ENCODE measurements at places on chromosomes 2 and 18.

- peak; percentile 19 for DNase-seq
These were observed 787 bp upstream of the TBR1 start for GRCh38 chr2:161415034-161415986.

- DNase-seq = no peak
These were observed 25.7 kb upstream of the ACAA2 start for GRCh38 chr18:49839012-49839411.

DNA sequence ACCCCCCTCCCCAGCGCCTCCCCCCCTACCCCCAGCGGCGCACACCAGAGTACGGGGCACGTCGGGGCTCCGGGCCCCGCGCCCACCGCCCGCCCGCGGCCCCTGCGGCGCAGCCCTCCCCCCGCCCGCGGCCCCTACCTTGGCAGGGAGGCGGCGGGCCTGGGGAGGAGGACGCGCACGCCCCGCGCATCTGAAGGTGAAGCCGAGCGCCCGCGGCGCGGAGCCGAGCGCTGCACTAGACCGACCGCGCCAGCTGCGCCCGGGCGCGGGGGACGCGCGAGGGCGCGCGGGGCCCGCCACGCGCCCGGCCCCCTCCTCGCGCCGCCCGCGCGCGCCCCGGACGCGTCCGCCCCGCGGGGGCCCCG lies at the start of gene ZNF516:
Gene ZNF516, minus strand, starts transcription at position 237 of the 365 bp plus-strand sequence. CDS start 52,188 bp downstream, outside the sequence.
- peak; percentile 40 for DNase-seq

GRCh38 chr2:17101091-17101490 lies 417.1 kb downstream of the RAD51AP2 start:
- no peak for DNase-seq

DNA sequence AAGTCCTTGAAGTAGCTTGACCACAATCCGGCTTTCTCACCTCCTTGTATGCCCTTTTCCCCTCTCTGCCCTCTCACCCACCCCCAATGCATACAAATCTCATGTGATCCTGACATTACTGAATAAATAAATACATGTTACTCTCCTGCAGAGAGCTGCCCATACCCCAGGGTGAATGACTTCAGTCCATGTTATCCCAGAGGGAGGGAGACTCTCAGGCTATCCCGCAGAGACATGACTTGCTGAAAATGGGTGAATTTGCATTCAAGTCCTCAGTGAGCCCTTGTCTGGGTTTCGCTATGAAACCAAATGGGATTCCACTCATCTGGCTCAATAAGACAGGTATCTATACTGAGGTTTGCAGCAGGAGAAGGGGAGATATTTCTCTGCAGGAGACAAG lies 168.5 kb downstream of the FHOD3 start:
- DNase-seq = no peak

GRCh38 chr2:122029945-122030344 lies 274.5 kb downstream of the TSN start:
- DNase-seq = no peak

GRCh38 chr18:44701227-44701626 lies 20.5 kb downstream of the SETBP1 start:
- no peak for DNase-seq

GRCh38 chr18:9658087-9658641 lies 43.8 kb upstream of the PPP4R1 start:
- DNase-seq = no peak

- no peak for DNase-seq
These were observed 156.4 kb downstream of the IKZF2 start for GRCh38 chr2:212994976-212995375.

- no peak for DNase-seq
These were observed 687.8 kb downstream of the SLC4A3 start for GRCh38 chr2:220315098-220315823.

GRCh38 chr2:30257266-30258214 lies 26.2 kb downstream of the LBH start:
- DNase-seq = no peak

DNA sequence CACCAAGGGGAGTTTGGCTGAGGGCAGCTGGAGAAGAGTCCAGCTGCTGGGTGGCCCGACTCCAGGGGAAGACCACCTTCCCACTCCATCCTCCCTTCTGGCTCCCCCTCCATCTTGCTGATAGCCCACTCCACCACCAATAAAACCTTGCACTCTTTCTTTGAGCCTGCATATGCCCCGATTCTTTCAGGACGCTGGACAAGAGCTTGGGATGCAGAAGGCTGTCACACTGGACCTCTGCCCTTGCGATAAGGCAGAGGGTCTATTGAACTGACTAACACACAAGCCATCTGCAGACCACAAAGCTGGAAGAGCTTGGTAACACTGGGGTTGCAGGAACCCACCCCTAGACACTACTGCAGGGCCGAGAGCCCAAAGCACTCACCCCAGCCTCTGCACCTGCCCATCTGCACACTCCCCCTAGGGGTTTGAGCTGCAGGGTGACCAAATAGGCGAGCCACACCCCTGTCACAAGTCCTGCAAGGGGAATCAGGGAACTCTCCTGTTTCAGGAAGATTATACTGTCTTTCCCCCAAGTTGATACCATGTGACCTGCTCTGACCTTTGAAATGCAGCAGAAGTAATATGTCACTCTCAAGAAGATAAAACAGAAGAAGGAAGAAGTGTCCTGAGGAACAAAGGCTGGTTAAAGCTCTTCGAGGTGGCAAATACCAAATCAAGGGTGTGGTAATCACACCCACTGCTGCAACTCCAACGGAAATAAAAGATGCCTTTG lies 70.5 kb downstream of the SMAD4 start:
- DNase-seq = no peak

GRCh38 chr18:24586662-24587360 lies 126.4 kb downstream of the HRH4 start:
- no peak for DNase-seq

- no peak for DNase-seq
These were observed 55.9 kb downstream of the SMAD7 start for GRCh38 chr18:48894799-48895346.

- no peak for DNase-seq
These were observed 26.1 kb upstream of the MMADHC start for GRCh38 chr2:149613704-149614103.

DNA sequence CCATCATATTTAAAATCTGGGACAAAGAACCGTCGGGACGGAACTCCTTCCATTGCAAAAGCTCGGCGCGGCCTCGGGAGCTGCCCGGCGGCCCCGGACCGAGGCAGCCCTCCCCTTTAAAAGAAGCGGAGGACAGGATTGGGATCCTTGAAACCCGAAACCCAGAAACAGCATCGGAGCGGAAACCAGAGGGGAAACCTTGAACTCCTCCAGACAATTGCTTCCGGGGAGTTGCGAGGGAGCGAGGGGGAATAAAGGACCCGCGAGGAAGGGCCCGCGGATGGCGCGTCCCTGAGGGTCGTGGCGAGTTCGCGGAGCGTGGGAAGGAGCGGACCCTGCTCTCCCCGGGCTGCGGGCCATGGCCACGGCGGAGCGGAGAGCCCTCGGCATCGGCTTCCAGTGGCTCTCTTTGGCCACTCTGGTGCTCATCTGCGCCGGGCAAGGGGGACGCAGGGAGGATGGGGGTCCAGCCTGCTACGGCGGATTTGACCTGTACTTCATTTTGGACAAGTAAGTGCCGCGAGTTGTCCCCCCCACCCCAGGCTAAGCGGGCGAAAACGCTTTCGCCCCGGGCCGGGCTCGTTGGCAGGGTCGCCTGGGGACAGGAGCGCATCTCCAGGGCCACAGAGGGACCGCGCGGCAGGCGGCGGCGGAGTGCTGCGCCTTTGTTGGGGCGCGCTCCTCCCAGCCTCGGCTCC lies at the start of gene ANTXR1:
Gene ANTXR1, plus strand, starts transcription at position 38 of the 698 bp plus-strand sequence. Its CDS starts 321 bp downstream, at position 359.
- DNase-seq = no peak

DNA sequence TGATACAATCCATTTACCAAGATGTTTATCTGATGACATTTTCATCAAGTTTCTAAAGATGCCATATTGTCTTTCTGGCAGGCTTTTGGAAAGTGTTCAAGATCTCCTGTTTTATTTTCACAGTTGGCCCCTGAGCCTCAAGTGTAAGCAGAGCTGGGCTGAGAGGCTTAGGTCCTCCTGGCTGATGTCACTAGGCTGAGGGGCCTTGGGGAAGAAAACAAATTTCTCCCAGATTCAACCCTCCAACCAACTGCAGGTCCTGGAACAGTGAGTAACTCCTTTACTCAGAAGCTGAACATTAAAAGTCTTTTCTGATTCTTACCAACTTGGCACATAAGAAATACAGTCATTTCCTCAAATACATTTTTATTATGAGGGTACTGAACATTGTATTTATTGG lies 14.9 kb upstream of the IL1RL1 start:
- DNase-seq = no peak

DNA sequence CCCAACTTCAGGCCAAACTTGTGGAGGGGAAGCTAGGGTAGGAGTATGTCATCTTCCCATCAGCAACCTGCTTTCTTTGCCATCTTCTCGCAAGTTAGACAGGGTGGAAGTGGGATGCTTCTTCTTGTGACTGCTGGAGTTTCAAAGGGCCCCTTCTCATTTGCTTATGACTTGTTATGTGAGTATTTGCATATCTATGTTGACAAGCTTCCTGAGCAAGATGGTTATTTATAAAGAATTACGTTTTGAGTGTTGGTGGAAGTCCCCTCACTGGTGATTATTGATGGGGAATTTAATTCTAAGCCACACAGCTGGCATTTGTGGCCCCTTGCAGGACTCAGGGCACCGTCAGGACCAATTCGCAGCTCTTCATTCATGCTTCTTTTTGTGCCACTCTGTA lies 791.0 kb downstream of the LRRTM4 start:
- no peak for DNase-seq

- no peak for DNase-seq
These were observed 20.9 kb upstream of the RPRD1A start for GRCh38 chr18:36088256-36088655.

DNA sequence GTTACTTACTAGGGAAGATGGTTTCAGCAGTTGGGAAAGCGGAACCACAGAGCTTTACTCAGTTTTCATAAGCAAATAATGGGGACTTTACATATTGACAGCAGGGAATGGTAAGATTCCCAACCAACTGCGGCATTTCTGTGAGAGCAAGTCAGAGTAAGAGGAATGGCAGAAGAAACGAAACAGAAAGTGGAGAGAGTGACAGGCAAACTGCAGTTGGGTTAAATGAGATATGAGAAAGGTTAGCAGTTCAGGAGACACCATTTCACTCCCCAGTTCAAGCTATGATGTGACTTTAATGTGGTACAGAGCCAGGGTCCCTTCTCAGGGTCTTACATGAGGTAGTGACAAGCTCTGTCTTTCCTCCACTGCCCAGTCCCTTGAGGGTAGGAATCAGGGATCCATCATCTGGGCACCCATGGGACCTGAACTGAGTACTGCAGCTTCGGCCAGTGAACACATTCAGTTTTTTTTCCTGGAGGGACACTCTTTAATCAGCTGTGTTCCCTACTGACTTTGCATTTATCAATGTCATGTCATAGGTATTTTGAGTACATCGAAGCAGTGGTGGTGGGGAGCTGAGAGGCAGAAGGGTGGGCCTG lies 33.0 kb upstream of the GREB1 start:
- no peak for DNase-seq

DNA sequence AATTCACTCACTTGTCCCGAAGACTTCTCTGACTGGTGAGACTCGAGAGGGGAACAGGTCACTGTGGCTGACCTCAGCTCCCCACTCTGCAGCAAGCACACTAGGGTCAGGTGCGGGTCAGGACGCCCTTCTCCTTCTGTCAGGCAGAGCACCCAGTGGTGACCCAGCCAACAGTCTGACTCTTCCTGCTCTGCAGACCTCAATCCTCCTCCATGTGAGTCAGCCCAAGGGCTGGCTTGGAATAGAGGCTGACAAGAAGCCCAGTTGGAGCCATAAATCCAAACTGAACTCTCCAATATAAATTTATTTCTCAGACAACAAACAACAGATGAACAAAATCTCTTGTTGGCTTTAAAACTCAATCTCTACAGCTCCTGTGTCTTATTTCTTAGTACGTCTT lies 253.1 kb downstream of the SH3BP4 start:
- no peak for DNase-seq

GRCh38 chr2:159010340-159010739 lies 41.9 kb downstream of the TANC1 start:
- DNase-seq = no peak

DNA sequence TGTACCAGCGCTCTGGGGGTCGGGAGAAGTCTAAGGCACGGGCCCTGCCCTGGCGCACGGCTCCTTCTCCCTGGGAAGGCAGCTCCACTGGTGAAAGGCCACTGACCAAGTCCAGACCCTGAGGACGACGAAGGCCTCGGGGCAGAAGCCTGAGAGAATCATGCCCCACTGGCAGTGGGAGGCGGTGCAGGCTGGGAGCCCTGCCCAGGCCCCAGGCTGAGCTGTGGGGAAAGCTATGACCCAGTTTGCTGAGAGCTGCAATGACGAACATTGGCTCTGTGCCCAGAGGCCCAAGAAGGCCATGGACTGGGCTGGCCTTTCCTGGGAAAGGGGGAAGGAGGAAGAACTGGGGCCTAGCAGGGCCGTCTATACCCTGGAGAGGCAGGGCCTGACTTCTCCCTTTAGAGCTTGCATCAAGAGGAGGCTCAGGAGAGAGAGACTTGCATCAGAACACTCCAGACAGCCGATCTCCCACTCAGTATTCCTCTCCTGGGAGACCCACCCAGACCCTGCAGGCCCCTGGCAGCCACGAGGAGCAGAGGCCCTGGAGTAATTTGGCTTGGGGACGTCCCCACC lies 32.9 kb downstream of the HS1BP3 start:
- DNase-seq = peak; percentile 42

- DNase-seq = no peak
These were observed 52.2 kb downstream of the CUL3 start for GRCh38 chr2:224532931-224533330.

GRCh38 chr18:40907842-40908241 lies 1047.2 kb upstream of the PIK3C3 start:
- DNase-seq = no peak

DNA sequence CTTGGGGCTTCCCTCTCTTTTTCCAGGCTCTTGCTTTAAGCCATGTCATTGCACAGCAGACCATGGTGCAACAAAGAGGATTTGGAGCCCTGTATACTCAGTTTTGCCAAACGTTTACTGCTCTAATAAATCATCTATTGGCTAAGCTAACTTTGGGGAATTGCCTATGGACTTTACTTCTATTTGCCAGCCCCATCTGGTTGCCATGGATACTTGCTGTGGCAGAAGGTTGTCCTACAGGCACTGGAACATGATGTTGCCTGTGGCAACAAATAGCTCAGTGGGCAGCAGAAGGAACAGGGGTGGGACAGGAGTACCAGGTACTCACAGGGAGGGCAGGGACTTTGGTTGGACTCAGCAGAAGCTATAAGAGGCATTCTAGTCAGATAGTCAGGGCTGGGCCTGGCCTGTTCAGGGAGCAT lies 129.7 kb downstream of the CCDC85A start:
- DNase-seq = no peak
